ENCODE measurements at places on chromosomes 16 and 17.

DNA sequence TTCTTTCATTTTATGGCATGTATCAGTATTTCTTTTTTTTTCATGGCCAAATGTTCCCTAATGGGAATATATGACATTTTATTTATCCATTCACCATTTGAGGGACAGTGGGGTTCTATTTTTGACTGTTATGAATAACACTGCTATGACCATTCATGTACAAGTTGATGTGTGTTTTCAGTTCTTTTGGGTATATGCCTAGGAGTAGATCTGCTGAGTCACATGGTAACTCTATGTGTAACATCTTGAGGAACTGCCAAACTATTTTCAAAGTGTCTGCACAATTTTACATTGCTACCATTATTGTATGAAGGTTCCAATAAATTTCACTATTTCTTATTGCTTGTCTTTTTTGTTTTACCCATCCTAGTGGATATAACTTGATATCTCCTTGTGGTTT, 223.0 kb downstream of the TANC2 start:
- no peaks in the 10 kb centered on the region for H3K27me3 ChIP-seq
- H3K36me3 ChIP-seq = peaks cover 2% of the 10 kb centered on the region
- no peak overlapping the region for H3K4me3 ChIP-seq
- H3K27ac ChIP-seq = no peak overlapping the region

- peaks cover 64% of the 10 kb centered on the region for H3K4me1 ChIP-seq
- H3K4me3 ChIP-seq = peak overlapping the region; percentile 71
- H3K36me3 ChIP-seq = no peaks in the 10 kb centered on the region
- DNase-seq = no peak
- H3K27me3 ChIP-seq = no peaks in the 10 kb centered on the region
- H3K27ac ChIP-seq = peak overlapping the region; percentile 84
Observed at GRCh38 chr16:57801809-57802340, 416 bp downstream of the KIFC3 start.

- H3K4me3 ChIP-seq = no peak overlapping the region
- peaks cover 4% of the 10 kb centered on the region for H3K4me1 ChIP-seq
- H3K27ac ChIP-seq = no peak overlapping the region
- no peaks in the 10 kb centered on the region for H3K27me3 ChIP-seq
- peaks cover 20% of the 10 kb centered on the region for H3K36me3 ChIP-seq
- no peak for DNase-seq
Observed at GRCh38 chr17:47687748-47688147, 6.2 kb upstream of the TBKBP1 start.

GRCh38 chr17:57902800-57903759, 52.1 kb downstream of the CUEDC1 start:
- H3K4me3 ChIP-seq = no peak overlapping the region
- peak overlapping the region; percentile 74 for H3K27ac ChIP-seq
- H3K4me1 ChIP-seq = peaks cover 65% of the 10 kb centered on the region
- H3K27me3 ChIP-seq = no peaks in the 10 kb centered on the region

DNA sequence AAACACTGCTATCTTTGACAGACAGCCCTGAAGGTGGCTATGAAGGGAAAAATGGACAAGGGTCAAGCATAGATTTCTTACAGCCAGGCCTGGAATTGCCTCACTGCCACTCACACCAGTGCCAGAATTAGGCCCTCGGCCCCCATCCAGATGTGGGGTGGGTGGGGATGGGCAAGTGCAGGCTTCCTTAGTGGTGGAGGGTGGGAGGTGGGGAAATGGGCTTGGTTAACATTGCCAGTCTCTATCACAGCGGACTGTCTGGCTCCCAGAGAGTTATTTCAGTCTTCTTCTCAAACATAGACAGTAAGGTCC, 24.9 kb downstream of the B9D1 start:
- H3K27ac ChIP-seq = no peak overlapping the region
- no peaks in the 10 kb centered on the region for H3K27me3 ChIP-seq
- no peaks in the 10 kb centered on the region for H3K36me3 ChIP-seq
- H3K4me1 ChIP-seq = peaks cover 19% of the 10 kb centered on the region
- DNase-seq = no peak

GRCh38 chr16:65698791-65699321, 577.0 kb upstream of the CDH11 start:
- no peaks in the 10 kb centered on the region for H3K36me3 ChIP-seq
- H3K4me3 ChIP-seq = peak overlapping the region; percentile 45
- no peak for DNase-seq
- peak overlapping the region; percentile 97 for H3K27ac ChIP-seq
- peaks cover 54% of the 10 kb centered on the region for H3K4me1 ChIP-seq

DNA sequence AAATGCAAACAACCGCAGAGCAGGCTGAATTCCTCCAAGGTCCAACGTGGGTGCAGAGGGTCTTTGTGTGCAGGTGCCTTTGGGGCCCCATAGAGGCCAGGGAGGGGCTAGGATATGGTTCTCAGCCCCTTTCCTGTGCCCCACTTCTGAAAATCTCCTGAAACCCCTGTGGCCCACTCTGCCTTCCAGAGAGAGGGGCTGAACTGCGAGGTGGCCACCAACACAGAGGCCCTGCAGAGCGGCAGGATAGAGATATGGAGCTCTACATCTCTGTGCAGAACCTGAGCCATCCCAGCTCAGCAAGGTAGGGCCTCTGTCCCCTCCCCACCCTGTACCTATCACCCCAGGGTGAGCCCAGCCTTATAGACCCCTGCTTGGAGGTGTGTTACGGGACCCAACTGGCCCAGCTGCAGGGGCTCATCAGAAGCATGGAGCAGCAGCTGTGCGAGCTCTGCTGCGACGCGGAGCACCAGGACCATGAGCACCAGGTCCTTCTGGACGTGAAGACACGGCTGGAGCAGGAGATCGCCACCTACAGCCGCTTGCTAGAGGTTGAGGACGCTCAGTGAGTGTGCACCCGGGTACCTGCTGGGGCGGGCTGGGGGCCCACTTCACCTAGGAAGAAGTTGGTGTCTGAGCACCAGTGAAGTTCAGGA, 5.5 kb downstream of the USP6 start:
- H3K36me3 ChIP-seq = no peaks in the 10 kb centered on the region
- DNase-seq = no peak
- peaks cover 41% of the 10 kb centered on the region for H3K27me3 ChIP-seq
- H3K4me1 ChIP-seq = peaks cover 6% of the 10 kb centered on the region
- peak overlapping the region; percentile 75 for H3K4me3 ChIP-seq

DNA sequence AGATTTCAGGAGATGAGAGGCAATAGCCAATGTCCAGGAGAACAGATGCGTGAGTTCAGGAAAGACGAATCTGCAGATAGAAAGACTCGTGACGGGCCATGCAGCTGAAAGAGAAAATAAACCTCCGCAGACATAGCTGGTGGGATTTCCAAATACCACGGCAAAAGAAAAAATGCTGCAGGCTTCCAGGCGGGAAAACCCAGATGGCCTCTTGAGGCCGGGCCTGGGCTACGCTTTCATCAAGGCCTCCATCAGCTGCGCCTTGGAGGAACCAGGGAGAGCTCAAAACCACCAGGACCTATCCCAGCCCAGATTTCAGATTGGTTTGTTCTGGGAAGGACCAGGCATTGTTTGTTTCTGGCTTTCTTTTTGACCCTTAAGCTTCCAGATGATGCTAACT, 16.7 kb downstream of the CCDC40 start:
- DNase-seq = no peak
- peaks cover 10% of the 10 kb centered on the region for H3K36me3 ChIP-seq
- H3K27me3 ChIP-seq = no peaks in the 10 kb centered on the region
- no peak overlapping the region for H3K27ac ChIP-seq
- no peak overlapping the region for H3K4me3 ChIP-seq

GRCh38 chr17:74592087-74592990, at the start of gene CD300LD:
Gene CD300LD, minus strand, starts transcription at chr17:74592283. Its CDS starts 81 bp downstream, at chr17:74592202.
- H3K27ac ChIP-seq = no peak within 1 kb of the TSS
- peaks cover 34% of the 10 kb centered on the region for H3K27me3 ChIP-seq
- H3K4me3 ChIP-seq = no peak within 1 kb of the TSS

DNA sequence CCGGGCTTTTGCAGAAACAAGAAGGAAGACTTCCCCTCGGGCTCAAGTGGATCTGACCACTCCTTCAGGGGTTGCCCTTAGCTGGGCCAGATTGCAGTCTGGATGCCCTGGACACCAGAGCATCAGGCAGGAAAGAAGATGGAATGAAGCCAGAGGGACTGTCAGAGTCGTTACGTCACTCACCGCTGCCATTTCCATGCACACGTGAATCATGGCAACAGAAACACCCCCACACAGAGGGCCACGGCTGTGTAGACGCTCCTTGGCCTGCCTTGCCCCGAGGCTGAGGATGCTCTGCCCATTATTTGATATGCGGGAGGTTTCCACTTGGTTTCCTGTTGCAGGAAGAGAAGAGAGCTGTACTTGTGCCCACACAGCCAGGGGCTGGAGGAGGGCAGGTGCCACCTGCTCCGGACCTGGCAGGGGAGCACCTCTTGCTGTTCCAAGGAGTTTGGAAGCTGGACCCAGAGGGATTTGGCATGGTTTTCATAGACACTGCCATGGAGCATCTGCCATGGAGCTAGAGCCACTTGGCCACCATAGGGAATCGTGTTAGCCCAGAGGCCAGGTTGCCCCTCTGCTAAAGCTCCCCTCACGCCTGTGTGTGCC, 29.4 kb downstream of the RBFOX3 start:
- no peak for DNase-seq
- no peaks in the 10 kb centered on the region for H3K36me3 ChIP-seq
- H3K27ac ChIP-seq = no peak overlapping the region
- H3K4me3 ChIP-seq = no peak overlapping the region
- H3K4me1 ChIP-seq = no peaks in the 10 kb centered on the region

DNA sequence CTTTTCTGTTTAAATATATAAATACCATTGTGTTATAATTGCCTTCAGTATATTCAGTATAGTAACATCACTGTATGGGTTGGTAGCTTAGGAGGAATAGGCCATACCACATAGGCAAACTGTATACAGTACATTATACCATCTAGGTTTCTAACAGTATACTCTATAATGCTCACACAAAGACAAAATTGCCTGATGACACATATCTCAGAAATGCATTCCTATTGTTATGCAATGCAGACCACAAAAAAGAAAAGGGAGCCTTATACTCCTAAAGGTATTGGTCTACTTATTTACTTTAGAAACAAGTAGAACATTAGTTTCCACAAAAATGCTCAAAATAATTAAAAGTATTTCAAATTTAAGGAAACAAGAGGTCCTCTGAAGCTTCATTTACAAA, 47.9 kb downstream of the SETD6 start:
- no peak overlapping the region for H3K27ac ChIP-seq
- H3K4me3 ChIP-seq = no peak overlapping the region
- H3K27me3 ChIP-seq = no peaks in the 10 kb centered on the region
- H3K36me3 ChIP-seq = peaks cover 39% of the 10 kb centered on the region

DNA sequence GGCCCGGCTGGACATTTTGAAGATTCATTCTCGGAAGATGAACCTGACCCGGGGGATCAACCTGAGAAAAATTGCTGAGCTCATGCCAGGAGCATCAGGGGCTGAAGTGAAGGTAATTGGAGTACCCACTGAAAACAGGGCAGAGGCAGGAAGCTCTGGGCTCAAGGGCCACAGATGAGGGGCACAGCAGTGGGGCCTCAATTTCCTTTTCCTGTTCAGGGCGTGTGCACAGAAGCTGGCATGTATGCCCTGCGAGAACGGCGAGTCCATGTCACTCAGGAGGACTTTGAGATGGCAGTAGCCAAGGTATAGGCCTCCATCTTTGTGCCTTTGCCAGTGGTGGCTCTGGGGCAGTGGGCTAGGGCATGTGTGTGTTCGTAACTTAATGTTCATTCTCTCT, 4.0 kb upstream of the FTSJ3 start:
- H3K4me1 ChIP-seq = peaks cover 11% of the 10 kb centered on the region
- no peaks in the 10 kb centered on the region for H3K27me3 ChIP-seq
- no peak overlapping the region for H3K4me3 ChIP-seq
- H3K36me3 ChIP-seq = peaks cover 25% of the 10 kb centered on the region
- no peak for DNase-seq
- no peak overlapping the region for H3K27ac ChIP-seq

DNA sequence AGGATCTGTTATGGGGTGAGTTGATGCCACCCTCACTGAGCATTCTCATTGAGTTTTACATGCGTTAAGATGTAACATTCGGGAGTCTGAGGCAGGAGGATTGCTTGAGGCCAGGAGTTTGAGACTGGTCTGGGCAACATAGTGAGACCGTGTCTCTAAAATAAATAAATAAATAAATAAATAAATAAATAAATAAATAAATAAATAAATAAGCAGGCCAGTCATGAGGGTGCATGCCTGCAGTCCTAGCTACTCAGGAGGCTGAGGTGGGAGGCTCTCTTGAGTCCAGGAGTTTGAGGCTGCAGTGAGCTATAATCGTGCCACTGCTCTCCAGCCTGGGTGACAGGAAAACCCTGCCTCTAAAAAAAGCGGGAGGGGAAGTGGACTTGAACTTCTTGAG, 90.3 kb downstream of the SNX29 start:
- peaks cover 3% of the 10 kb centered on the region for H3K36me3 ChIP-seq
- H3K4me1 ChIP-seq = no peaks in the 10 kb centered on the region
- H3K4me3 ChIP-seq = no peak overlapping the region
- no peak for DNase-seq
- H3K27me3 ChIP-seq = no peaks in the 10 kb centered on the region

DNA sequence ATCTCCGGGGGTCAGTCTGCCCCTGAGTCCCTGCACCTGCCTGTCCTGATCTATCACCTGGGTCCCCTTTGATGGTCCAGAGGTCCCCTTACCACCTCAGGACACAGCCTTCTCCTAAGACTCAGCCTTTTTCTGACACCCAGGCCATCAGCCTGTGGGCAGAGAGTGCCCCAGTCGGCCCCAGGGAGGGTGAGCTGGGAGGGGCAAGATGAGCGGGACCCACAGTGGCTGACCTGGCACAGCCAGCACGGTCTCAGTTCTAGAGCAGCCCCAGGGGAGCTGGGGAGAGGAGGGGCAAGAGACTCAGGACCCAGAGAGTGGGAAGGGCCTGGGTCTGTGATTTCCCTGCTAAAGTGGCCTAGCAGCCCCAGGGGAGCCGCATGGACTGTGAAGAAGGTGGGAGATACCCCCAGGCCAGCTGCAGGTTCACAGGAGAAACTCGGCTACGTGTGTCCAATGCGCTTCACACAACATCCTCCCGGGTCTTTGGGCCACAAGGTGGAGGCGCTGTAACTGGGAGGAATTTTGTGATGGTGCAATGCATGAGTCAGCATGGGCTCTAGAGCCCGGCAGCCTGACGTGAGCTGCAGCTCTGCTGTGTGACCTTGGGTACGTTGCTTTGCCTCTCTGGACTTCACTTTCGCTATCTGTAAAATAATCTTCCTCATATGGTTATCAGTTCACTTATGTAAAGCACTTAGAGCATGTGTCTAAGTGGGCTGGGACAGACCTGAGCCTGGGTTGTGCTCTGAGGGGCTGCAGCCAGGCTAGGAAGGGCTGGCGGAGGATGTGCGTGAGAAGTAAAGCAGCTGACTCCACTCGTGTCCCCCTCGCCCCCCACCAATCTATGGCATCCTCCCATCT, 67.2 kb upstream of the LHX1 start:
- H3K4me1 ChIP-seq = no peaks in the 10 kb centered on the region

GRCh38 chr16:9797306-9797705, 384.9 kb downstream of the GRIN2A start:
- no peak overlapping the region for H3K4me3 ChIP-seq
- H3K27me3 ChIP-seq = no peaks in the 10 kb centered on the region
- no peak overlapping the region for H3K27ac ChIP-seq
- no peaks in the 10 kb centered on the region for H3K4me1 ChIP-seq

GRCh38 chr17:10931133-10931532, 93.2 kb upstream of the PIRT start:
- H3K27me3 ChIP-seq = peaks cover 9% of the 10 kb centered on the region
- H3K27ac ChIP-seq = no peak overlapping the region
- H3K4me3 ChIP-seq = no peak overlapping the region
- no peak for DNase-seq
- no peaks in the 10 kb centered on the region for H3K4me1 ChIP-seq
- no peaks in the 10 kb centered on the region for H3K36me3 ChIP-seq

GRCh38 chr17:76410328-76410965, 26.0 kb downstream of the SPHK1 start:
- H3K36me3 ChIP-seq = peaks cover 3% of the 10 kb centered on the region
- H3K27me3 ChIP-seq = no peaks in the 10 kb centered on the region
- no peak overlapping the region for H3K27ac ChIP-seq
- peaks cover 12% of the 10 kb centered on the region for H3K4me1 ChIP-seq
- no peak for DNase-seq

GRCh38 chr16:11526655-11527350, 59.9 kb downstream of the LITAF start:
- no peak for DNase-seq
- peaks cover 21% of the 10 kb centered on the region for H3K27me3 ChIP-seq
